ENCODE measurements at places on chromosomes 4 and X.

DNA sequence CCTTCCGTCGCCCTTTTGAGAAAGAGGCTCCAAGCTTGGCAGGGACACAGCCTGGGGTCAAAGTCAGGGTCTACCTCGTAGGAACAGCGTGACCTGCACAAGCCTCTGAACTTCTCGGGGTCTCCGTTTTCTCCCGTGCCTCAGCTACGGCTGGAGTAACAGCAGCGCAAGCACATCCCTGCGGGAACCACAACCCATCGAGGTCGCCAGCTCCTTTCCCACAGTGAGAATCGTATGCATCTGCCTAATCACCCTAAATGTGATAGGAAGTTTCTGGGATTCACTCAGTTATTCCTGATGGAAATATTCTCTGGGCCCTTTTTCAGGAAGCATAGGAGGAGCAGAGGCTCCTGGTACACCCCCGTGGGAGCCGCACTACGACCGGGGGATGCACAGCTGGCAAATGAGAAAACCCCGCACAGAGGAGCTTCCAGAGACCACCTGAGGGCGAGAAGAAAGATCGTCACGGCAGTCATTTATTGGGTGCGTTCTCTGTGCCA, 24.7 kb downstream of the PPP2R2C start:
- DNase-seq: no peak

- no peak for DNase-seq
These were observed 158.8 kb downstream of the RBMX2 start for GRCh38 chrX:130560544-130560943.

DNA sequence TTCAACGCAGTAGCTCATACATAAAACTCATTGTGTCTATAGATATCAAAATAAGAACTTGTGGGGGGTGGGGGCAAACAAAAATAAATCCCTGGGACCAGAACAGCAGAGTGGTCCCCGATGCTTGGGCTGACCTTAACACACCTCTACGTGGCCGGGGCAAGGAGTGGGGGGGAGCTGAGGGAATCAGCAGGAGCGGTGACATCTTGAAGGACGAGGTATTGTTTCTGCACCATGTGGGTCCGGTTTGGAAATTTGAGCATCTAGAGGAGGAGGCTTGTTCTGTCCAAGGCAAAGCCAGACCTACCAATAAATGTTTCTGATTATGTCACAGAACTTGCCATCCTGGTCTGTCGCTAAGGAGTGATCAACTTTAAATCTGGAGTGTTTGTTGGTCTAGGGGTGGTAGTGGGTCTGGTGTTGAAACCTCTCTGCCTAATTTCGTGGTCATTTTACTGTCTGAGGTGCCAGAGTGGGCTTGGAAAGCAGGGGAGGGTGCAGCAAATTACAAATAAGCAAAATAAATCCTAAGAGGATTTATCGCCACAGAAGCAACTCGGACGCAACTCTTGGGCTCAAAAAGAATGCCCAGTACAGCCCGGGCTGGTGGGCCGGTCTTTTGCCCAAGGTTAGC, 774 bp upstream of the RAPGEF2 start:
- DNase-seq: no peak

GRCh38 chr4:112751447-112751846, 114.5 kb downstream of the LARP7 start:
- DNase-seq: no peak

- no peak for DNase-seq
These were observed 102.5 kb downstream of the SH3RF1 start for GRCh38 chr4:169167957-169168858.

- DNase-seq: no peak
These were observed 104.2 kb downstream of the CEP135 start for GRCh38 chr4:56052966-56053365.

DNA sequence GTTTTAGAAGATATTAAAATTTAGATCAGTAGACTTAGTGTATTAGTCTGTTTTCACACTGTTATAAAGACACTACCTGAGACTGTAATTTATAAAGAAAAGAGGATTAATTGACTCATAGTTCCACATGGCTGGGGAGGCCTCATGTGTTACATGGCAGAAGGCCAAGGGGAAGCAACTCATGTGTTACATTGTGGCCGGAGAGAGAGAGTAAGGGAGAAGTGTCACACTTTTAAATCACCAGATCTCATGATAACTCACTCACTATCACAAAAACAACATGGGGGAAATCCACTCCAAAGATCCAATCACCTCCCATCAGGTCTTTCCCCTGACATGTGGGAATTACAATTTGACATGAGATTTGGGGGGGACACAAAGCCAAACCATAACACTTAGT, 1159.7 kb upstream of the PCDH7 start:
- no peak for DNase-seq

DNA sequence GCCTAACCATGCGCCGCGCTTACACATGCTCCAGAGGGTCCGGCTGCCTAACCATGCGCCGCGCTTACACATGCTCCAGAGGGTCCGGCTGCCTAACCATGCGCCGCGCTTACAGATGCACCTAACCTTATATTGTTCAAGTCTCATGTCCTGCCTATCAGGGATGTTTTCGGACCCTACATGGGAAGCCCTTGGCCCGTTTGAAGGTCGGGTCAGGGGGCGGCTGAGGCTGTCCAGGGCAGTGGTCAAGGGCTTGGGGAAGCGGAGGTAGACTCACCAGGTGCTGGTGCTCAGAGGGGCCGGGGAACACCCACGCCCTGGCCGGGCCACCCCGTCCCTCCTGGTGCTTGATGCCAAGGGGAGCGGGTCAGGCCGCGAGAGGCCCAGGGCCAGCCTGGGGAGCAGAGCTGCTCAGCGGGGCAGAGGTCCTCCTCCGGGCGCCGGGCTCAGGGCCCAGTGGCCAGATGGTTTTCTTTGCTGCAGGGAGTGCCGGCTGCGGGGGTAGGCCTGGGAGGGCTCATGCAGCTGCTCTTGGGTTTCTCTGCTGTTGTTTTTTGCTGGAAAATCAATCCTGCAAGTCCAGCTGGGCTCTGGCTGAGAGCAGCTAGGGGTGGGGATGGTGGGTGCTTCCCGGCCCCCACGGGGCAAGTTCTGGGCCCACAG, 35.4 kb upstream of the SPON2 start:
- no peak for DNase-seq

DNA sequence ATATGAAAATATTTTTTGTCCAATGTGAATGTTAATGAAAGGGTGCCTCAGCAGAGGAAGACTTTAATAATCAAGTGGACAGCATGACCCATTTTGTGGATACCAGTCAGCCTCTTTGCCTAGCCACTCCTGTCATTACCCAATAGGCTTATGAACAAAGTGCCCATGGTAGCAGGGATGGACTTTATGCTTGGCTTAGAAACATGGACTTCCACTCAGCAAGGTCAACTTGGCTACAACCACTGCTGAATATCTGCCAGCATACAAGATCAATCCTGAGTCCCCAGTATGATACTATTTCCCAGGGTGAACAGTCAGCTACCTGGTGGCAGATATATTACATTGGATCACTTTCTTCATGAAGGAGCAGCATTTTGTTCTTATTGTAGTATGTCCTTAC, 56.7 kb upstream of the NXF3 start:
- no peak for DNase-seq

- DNase-seq: no peak
These were observed 520 bp downstream of the ACOX3 start for GRCh38 chr4:8439914-8440491.

DNA sequence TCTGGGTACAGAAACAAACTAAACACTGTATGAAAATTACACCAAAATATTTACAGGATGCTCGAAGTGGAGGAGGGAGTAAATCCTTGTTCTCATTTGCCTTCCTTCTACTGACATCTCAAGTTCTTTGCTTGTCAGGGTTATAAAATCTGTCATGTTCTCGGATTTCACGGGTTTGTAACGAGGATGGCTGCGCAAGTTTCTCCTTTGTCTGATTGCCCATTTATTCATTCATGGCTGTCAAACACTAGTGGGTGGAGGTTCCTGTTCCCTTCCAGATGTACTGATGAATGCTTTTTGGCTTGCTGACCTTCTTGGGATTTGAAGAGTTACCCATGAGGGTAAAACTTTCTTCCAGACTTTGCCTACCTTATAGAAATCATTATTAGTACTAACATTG, 206.9 kb downstream of the SPCS3 start:
- DNase-seq: no peak

DNA sequence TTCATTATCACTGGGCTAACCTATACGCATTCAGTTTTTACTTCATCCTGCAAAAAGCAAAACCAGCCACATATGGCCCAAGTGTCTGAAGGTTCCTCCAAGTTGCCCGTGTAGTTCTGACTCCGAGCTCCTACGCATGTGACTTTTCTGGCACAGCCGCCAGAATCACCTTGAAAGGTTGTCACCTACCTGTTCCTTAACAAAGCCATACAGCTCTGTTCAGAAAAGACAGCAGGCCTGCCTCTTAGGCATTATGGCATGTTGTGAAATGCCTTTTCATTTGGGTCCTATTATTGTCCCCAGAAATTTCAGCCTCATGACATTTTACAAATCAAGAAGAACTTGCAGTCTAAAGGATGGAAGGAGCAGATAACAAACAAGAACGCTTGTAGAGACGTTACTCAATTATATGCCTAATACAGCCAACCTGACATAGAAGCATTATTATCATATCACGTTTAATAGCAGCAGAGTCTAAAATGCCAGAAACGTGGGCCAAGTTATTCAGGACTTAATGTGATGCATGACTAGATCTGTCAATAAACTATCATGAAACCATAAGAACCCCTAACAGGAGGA, 118.5 kb downstream of the RBM47 start:
- DNase-seq: no peak

- no peak for DNase-seq
These were observed 47.2 kb downstream of the CLOCK start for GRCh38 chr4:55499495-55499894.

GRCh38 chr4:81424816-81425755, 46.6 kb downstream of the RASGEF1B start:
- no peak for DNase-seq

- no peak for DNase-seq
These were observed 50.8 kb downstream of the PTPN13 start for GRCh38 chr4:86644892-86645291.

- DNase-seq: no peak
These were observed 2619.6 kb downstream of the PCDH7 start for GRCh38 chr4:33339762-33340161.

DNA sequence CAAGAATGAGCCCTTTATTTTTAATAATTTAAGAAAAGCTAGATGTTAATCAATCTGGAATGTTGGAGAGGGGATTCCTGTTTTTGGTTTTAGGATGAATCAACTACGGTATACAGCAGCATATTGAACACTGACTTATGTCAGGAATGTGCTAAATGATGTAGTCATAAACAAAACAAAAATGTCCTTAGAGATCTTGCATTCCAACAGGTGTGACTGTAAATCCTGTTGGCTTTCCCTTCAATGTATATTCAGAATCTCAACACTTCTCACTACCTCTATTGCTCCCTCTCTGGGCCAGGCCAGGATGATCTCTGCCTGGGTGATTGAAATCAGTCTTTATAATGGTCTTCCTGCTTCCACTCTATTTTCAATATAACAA, 37.8 kb upstream of the BDH2 start:
- no peak for DNase-seq

DNA sequence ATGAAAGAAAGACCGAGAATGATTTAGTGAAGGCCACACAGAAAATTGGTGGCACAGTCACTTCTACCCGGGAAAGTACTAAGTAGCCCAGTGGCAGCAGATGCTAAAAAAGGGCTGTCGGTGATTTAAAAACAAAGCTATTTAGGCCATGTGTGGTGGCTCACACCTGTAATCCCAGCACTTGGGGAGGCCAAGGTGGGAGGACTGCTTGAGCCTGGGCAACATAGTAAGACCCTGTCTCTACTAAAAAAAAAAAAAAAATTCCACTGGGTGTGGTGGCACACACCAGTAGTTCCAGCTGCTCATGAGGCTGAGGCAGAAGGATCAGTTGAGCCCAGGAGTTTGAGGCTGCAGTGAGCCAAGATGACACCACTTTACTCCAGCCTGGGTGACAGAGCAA, 144.2 kb downstream of the CBR4 start:
- DNase-seq: no peak

GRCh38 chr4:20764366-20764992, 64.2 kb downstream of the PACRGL start:
- no peak for DNase-seq

GRCh38 chr4:183843248-183843671, 61.8 kb upstream of the STOX2 start:
- DNase-seq: no peak

GRCh38 chrX:118495061-118495921, at the start of gene DOCK11:
Gene DOCK11, plus strand, starts transcription at chrX:118495815. Its CDS starts 157 bp downstream, at chrX:118495972.
- DNase-seq: peak; percentile 54

DNA sequence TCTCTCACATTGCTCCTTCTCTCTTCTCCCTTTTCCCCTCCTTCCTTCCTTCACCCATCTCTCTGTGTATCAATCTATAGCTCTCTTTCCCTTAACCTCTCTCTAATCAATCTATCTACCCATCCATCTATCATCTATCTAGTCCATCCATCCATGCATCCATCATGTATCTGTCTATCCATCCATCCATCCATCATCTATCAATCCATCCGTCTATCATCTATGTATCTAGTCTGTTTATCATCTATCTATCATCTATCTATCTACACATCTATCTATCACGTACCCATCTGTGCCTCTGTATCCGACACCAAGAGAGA, 307.5 kb downstream of the DHRSX start:
- no peak for DNase-seq

GRCh38 chr4:15744016-15744545, 34.0 kb upstream of the CD38 start:
- DNase-seq: no peak

GRCh38 chrX:18406531-18407266, 18.7 kb upstream of the CDKL5 start:
- no peak for DNase-seq

DNA sequence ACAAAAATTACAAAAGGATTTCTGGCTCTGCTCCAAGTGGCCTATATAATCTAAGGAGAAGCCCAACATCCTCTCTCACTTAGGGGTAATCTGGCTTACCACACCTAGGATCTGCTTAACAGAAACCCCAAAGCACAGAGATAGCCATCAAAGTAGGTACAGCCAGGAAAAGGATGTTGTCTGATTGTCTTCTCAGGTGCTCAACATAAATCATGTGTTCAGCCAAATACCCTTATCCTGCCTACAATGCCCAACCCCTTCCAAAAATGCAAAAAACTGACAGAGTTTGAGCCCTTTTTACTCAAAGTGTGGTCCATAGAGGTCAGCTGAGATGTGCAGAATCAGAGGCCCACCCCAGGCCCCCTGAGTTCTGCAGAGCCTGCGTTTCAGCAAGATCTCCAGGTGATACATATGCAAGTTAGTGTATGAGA, 53.9 kb downstream of the PPM1K start:
- no peak for DNase-seq

Data from stimulated activated CD4-positive, alpha-beta T cell treated with anti-CD3 and anti-CD28 coated beads, Interleukin-15, amount 100 ng/mL, for 1 hour (primary cell).